ENCODE measurements at places on chromosomes 6 and 20. TPM values are rescaled to one million over a fixed set of nuclear protein-coding genes. Genes with fewer than 3 reads are reported as not detected.

DNA sequence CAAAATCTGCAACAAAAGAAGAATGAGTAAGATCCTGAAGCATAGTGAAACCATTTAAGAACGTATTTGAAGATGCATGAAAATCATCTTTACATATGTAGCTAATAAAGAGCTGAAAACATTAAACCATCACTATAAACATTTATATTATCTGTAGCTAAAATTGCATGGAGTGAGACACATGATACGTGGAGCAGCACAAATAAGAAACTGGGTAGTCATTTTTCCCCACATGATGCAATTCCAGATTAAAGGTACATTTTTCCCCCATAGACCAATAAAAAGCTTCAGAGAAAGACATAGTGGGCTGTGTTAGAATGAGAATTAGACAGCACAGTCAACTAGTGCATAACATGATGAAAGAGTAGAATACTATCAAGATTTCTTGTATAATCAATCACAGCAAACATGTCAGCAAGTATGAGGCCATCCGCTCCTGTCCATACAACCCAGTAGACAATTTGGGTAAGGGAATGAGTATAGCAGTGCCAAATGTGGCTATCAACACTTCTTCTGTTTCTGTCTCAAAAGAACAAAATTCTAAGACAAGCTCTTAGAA, 67.0 kb downstream of the RSPO3 start:
- DNase-seq: no peak

DNA sequence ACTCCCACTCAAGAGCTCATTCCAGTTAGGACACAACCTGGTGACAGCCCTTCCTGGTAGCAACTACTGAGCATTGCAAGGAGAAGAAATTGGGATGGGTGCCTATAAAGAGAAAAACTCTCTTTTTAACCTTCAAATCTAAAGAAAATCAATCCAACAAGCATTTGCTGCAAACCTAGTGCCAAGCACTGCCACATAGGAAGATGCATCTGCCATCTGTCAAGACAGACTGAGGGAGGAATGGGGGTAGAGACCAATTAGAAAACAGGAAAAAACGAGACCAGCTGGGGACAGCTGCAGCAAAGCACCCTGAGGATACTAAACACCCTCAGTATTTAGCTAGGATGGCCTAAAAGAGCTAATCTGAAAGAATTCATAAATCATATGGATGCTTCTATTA, 27.9 kb downstream of the HLA-DMB start:
- DNase-seq: no peak

- no peak for DNase-seq
Measured at GRCh38 chr6:29424575-29424974, 9.8 kb downstream of the OR12D1 start.

GRCh38 chr6:51528556-51528955, 558.9 kb downstream of the PKHD1 start:
- no peak for DNase-seq

DNA sequence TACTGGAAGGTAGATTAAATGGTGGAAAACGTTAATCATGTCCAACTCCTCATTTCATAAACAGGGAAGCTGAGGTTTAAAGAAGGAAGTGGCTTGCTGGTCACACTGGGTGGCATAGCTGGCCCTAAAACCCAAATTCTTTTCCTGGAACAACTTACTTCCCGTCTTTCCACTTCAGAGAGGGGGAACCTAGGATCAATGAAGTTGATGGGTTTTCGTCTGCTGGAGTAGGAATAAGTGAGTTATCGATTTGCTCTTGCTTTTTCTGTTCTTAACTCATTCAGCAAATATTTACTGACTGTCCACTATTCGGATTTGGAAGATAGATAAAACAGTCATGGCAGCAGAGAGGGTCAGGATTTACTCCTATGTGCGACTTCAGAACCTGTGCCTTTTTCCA, 1.2 kb upstream of the SYS1 start:
- no peak for DNase-seq

DNA sequence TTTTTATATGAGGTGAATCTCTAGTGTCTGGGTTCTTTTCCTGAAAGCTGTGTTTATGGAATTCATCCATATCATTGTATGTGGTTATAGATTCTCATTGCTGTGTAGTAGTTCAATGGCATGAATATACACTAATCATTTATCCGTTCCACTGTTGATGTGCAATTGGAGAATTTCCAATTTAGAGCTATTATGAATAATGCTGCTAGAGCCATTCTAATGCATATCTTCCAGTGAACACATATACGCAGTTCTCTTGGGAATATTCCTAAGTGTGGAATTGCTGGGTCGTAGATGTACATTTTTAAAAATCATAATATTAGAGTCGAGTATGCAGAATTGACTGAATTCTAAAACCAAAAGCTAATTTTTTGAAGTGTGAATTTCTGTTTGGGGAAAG, 327.5 kb upstream of the JAG1 start:
- no peak for DNase-seq

- no peak for DNase-seq
Measured at GRCh38 chr6:1786455-1787453, 177.0 kb downstream of the FOXC1 start.

- no peak for DNase-seq
Measured at GRCh38 chr20:35478804-35479472, 23.5 kb downstream of the CEP250 start.

DNA sequence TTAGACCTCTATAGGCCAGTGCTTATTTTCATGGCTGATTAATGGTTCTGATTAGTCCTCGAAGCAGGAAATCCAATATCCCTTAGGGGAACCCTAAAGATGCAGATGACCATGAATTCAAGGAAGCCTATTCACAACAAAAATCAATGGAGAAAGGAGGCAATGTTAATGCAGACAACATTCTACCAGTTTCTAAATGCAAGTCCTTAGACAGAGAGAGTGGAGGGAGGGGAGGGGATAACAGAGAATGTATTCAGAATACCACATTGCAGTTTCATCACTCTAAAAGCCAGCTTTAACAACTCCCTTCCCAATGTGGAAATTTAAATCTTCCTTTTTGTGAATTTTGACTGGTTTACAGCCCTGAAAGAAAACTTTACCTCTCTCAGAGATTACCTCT, 87.1 kb upstream of the POU3F2 start:
- DNase-seq: no peak

DNA sequence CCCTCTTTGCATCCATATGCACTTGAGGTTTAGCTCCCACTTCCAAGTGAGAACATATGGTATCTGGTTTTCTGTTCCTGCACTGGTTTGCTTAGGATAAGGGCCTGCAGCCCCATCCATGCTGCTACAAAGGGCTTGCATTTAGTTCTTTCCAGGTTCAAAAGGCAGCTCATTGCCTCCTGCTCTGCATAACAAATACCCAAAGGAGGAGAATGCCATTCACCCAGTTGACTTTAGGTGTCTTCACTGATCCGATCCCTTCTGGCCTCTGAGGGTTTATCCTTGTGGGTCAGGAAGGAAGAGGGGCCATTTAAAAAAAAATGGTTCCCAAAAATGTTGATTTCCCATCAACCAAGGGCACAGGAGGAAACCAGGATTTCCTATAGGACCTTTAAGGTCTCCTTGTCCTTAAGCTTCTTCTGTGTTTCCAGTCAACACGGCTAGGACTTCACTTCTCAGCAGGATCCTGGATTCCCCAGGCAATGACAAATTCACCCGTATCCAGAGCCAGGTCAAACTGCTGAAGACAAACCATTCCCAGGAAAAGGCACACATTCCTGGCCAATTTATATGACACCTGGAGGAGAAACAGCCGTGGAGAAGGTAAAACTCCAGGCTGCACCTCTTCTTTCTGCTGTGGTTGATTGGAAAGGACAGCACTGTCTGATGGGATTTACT, 447.7 kb upstream of the CDH4 start:
- DNase-seq: no peak

DNA sequence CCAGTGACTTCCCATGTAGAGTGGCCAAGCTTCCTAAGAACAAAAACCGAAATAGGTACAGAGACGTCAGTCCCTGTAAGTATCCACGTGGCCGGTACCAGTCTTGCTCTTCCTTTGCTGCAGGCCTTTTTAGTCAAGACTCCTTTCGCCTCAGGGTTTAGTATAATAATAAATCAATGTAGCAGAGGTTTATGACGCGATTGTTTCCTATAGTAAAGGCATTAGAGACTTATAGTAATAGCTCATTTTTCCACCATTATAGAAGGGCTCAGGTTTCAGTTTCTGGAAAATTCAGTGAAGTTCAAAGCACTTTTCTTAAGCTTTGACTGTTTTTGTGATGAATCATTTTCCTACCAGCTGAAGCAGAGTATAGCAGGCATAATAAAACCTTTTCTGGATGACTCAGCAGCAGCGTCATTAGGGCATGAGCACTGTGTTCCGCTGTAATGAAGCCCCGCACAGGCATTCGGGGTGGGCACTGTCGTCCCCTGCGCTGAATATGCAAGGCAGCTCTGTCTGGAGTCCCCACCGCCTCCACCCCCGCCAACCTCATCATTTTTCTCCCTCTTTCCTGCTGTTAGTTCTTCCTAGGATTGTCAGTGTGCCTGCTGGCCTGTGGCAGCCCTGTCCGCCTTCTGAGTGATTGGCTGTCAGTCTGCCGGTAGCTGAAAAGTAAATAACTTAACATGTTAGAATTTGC, 51.3 kb downstream of the PTPN1 start:
- DNase-seq: no peak

- DNase-seq: no peak
Measured at GRCh38 chr6:165404697-165405096, 95.3 kb upstream of the C6orf118 start.

DNA sequence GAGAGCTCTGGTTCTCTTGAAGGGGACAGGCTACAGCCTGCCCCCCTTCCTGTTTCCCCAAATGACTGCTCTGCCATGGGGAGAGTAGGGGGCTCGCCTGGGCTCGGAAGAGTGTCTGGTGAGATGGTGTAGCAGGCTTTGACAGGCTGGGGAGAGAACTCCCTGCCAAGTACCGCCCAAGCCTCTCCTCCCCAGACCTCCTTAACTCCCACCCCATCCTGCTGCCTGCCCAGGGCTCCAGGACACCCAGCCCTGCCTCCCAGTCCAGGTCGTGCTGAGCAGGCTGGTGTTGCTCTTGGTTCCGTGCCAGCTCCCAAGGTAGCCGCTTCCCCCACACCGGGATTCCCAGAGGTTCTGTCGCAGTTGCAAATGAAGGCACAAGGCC, 9.8 kb downstream of the VEGFA start:
- DNase-seq: no peak

DNA sequence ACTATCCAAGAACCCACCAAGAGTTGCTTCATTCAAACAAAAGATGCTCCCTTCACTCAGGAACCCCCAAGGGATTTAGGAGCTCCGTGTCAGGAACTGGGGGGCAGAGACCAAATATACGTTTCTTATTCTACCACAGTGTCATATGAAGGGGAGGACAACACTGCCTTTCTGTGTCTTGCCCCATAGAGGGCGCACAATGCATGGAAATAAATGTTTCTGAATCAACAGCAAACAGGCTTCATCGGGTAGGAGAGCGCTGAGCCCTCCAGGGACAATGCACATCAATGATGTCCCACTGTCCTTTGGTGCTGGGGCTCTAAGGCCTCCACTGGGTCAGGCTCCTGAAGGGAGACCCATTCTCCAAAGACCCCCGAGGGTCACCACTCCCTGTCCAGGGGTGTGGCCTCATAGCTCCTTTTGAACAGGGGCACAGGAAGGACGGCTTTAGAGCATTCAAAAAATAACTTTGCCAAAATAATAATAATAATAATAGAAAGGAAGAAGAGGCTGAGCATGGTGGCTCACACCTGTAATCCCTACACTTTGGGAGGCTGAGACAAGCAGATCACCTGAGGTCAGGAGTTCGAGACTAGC, 31.1 kb downstream of the PLG start:
- DNase-seq: no peak

Gene SIRPA
- total RNA-seq: 0.15 TPM

Gene BMP7
- total RNA-seq: not detected

Gene MYBL2
- total RNA-seq: 1.4 TPM

Gene CTSA
- 101 TPM for total RNA-seq
